CD8-positive, alpha-beta memory T cell (primary cell): ENCODE measurements at places on chromosomes 5 and 9. TPM values are rescaled to one million over a fixed set of nuclear protein-coding genes. Genes with fewer than 3 reads are reported as not detected.

GRCh38 chr5:101687349-101687985, 608.6 kb downstream of the SLCO4C1 start:
- DNase-seq, result no peak

DMRT2 gene
- polyA plus RNA-seq, result 0.23 TPM

GRCh38 chr5:127216898-127217675, 73.5 kb upstream of the MEGF10 start:
- DNase-seq, result no peak

ALDOB gene
- polyA plus RNA-seq, result not detected

- no peak for DNase-seq
Observed at GRCh38 chr5:73908846-73909245, 282.9 kb downstream of the ARHGEF28 start.

DNA sequence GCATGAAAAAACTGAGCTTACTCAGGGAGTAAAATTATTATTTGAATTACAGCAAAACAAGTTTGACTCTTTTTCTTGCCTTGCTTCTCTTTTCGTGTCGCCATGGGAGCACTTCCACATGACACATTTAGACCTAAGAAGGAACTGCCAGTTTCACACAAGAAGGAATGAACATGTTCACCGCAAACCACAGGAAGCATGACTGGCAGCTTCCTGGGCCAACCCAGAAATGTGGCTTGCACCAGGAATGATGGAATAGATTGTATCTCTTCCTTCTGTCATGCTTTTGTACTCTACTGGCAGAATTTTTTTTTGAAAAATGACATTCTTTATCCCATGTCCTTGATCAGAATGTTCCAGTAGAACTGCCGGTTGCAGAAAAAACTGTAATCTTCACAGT, 32.9 kb upstream of the MAN2A1 start:
- DNase-seq, result no peak

- no peak for DNase-seq
Observed at GRCh38 chr9:37801287-37801850, 772 bp downstream of the DCAF10 start.

GRCh38 chr9:92385953-92386352, 18.4 kb downstream of the OGN start:
- DNase-seq, result no peak

DNA sequence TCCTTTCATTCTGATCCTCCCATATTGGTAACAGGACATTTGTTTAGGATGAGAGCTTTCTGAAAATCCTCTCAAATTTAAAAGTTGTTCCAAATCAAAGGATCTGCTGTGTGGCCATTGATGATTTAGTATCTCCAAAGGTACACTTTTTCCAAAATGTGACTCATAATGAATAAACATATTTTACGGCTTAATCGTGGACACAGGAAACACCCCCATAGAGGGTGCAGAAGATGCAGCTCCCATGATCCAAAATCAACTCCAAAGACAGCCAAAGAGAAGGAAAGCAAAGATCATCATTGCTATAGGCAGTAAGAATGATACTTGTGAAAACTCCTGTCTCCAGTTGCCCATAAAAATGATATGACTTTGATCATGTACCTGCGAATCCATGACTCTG, 239.7 kb downstream of the PIK3R1 start:
- DNase-seq, result no peak

- no peak for DNase-seq
Observed at GRCh38 chr5:163407034-163407655, 30.2 kb upstream of the CCNG1 start.

DNA sequence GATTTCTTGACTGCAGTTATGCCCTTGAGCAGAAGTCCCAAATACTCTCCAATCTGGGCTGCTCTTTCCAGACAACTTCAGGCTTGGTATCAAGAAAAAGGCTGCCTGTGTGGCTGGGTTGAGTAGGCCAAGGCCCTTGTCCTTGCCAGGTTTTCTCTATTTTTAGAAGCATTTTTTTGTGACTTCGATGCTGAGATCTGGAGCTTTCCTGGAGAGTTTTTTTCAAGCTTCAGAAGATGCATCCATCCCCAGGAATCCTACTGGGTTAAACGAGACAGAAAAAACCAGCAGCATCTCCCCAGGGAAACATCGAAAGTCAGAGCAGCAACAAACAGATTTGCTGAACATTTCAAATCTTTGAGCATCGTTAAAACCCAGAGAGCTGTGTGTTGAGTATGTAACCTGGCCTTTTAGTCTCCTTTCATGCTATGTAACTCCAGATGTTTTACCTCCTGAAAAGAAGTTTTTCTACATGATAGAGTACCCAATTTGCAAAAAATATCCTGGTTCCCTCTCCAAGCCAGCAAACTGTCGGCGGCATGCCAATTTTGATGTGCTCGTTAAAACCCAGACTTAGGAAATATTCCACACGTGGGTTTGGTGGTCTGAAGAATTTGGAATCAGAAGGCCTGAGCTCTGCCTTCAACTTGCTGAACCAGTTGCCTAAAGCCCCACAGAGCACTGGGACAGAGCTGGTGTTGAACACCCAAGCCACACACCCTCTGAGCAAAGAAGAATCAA, 98.1 kb upstream of the ALDH1B1 start:
- DNase-seq, result no peak

DNA sequence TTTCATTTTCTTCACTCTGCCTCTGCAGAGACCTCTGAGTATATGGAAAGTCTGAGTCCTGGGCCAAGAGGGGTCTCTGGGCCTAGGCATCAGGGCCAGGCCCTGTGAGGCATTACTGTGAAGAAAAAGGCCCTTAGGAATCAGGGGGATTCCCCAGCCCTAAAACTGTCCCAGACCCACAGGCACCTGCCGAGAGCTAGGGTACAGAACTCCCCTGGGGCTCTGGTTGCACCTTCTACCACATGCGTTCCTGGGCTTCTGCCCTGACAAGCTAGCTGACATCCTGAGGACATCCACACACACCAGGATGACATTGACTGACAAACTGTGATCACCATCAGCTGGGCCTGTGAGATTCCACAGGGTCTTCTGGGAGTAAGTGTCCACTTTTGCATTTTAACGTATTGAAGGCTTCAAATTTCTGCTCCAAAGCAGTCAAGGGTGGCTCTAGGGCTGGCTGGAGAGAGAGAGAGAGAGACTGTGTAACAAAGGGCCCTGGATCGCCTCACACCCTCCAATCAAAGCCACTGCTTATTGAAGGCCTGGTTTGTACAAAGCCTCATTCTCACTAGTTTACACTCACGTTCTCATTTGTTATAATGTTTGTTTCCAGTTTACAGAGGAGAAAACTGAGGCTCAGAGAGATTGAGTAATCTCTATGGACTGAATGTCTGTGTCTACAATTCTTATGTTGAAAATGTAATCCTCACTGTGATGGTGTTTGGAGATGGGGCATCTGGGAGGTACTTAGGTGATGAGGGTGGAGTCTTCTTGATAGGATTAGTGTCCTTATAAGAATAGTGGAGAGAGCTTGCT, 45.1 kb downstream of the TGFBI start:
- no peak for DNase-seq

GRCh38 chr5:171137768-171138525, 171.1 kb upstream of the TLX3 start:
- no peak for DNase-seq

- DNase-seq, result no peak
Observed at GRCh38 chr5:178526773-178527457, 63.3 kb downstream of the COL23A1 start.

CARD6 gene
- polyA plus RNA-seq, result 2.3 TPM

GRCh38 chr5:35838370-35839042, 18.2 kb upstream of the IL7R start:
- no peak for DNase-seq

SPATA31A3 gene
- not detected for polyA plus RNA-seq

DNA sequence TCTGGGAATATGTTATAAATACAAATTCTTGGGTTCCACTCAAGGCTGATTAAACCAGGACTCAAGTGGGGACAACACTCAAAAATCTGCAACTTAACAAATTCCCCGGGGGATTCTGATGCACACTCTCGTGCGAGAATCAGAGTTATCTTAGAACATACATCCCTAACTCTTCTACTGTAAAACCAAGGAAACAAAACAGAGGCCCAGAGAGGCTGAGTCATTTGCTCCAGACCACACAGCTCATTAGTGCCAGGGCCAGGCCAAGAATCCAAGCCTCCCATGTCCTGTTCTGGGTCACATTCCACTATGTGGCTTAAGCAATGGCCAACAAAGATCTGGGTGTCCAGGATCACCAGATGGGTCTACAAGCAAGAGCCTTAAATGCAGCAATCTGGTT, 166.0 kb downstream of the ADAMTS12 start:
- no peak for DNase-seq

DNA sequence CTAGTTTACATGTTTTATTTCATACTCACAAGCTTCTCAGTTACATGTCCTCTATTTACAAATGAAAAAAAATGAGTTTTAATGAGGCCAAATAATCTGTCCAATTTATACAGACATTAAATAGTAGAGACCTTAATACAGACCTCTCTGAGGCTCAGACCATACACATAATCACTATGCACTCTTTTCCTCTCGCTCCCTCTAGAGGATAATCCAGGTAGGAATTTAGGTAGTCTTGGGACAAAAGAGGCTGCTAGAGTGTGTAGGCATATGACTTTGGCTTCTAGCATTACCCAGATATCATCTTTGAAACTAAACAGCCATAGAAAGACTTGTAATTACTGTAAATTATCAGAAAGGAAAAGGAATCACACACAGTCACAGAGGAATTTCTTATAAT, 444.7 kb downstream of the HINT1 start:
- no peak for DNase-seq

DNA sequence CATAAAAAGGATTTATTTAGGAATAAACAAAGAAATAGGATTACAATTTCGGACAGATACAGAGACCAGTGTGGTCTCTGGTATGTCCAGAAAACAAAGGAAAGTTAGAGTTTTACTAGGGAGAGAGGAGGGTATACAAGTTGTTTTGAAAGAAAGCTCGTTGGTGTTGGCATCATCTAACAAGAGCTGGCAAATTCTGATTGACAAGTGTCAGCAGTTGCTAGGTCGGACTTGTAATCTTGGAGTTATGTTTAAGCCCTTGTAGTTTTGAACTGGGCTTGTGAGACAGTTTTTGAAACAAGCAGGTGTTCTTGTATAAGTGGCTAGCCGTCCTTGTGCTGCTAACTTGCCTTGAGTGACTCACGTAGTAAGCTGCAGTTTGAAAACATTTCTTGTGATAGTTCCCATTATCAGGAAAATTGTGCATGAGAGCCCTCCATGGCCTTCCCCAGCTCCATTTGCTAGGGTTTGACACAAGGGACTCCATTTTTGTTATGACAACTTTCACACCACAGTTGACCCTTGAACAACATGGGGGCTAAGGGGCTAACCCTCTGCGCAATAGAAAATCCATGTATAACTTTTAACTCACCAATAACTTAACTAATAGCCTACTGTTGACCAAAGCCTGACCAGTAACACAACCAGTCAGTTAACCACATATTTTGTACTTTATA, 48.1 kb downstream of the ZNF622 start:
- no peak for DNase-seq

DNA sequence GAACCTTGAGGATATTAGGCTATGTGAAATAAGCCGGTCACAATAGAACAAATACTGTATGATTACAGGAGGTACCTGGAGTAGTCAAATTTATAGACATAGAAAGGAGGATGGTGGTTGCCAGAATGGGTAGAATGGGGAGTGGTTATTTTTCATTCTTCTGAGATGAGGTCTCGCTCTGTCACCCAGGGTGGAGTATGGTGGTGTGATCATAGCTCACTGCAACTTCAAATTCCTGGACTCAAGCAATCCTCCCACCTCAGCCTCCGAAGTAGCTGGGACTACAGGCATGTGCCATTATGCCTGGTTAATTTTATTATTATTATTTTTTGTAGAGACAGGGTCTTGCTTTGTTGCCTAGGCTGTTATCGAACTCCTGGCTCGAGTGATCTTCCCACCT, 27.1 kb downstream of the SH3PXD2B start:
- no peak for DNase-seq

DNA sequence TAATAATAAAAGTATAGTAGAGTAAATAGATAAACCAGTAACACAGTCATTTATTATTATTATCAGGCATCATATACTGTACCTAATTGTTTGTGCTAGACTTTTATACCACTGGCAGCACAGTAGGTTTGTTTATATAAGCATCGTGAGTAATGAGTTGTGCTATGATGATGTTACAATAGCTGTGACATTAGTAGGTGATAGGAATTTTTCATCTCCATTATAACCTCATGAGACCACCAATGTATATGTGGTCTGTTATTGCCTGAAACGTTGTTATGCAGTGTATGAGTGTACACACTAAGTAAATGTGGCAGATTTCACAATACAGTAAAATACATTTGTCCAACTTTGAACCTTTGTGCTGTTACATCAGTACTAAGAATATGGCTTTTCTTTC, 72.7 kb upstream of the SPATA31D4 start:
- no peak for DNase-seq

GRCh38 chr9:35798658-35799374, 7.4 kb downstream of the NPR2 start:
- DNase-seq, result no peak

- DNase-seq, result no peak
Observed at GRCh38 chr5:88256872-88257271, 11.8 kb downstream of the TMEM161B start.

HK3 gene
- polyA plus RNA-seq, result not detected

DNA sequence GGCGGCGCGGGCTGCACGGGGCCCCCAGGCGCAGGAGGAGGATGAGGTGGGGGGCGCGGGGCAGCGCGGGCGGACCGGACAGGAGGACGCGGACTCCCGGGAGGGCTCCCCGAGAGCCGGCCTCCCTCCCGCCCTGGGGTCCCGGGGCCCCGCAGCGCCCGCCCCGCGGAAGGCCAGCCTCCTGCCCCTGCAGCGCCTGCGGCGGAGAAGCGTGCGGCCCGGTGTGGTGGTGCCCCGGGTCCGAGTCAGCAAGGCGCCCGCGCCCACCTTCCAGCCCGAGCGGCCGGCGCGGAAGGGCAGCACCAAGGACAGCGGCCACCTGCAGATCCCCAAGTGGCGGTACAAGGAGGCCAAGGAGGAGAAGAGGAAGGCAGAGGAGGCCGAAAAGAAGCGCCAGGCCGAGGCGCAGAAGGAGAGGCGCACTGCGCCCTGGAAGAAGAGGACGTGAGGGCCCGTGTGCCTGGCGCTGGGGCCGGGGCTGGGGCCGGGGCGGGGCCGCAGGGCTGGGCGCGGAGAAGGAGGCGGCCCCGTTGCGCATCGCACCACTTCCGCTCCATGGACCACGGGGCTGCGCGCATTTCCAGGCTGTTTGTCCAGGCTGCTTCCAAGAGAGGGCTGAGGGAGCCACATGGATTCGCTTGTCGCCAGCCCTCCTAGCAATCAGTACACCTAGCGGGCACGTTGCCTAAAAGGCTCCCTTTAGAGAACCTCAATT, 86.0 kb downstream of the ANKRD33B start:
- no peak for DNase-seq

DNA sequence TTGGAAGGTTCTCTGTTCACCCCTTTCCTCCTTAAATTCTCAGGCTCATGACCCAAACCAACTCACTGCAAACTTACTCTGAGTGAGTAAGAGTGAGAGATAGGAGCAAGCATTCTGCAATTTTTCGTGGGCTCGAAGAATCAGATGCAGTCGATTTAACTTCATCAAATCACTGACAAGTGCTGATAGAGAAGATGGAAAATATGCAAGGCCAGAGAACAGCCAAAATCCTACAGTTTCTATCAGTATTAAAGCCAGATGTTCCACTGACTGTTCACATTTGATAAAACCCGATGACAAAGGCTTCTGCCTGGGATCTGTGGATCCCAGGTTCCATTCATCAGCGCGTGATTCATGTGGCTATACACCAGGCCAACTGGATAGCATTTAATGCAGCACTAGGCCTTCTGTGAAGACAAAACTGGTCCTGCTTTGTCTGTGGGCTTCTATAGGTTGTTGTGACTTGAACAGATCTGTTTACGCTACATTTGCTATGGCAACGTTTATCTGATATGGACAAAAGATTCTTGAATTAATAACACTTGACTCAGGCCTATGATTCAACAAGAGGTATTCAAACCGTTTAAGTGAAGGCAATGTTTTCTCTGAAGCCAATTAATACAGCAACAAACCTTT, 251.2 kb downstream of the NFIB start:
- no peak for DNase-seq
